ENCODE measurements at places on chromosomes 12 and 14.

DNA sequence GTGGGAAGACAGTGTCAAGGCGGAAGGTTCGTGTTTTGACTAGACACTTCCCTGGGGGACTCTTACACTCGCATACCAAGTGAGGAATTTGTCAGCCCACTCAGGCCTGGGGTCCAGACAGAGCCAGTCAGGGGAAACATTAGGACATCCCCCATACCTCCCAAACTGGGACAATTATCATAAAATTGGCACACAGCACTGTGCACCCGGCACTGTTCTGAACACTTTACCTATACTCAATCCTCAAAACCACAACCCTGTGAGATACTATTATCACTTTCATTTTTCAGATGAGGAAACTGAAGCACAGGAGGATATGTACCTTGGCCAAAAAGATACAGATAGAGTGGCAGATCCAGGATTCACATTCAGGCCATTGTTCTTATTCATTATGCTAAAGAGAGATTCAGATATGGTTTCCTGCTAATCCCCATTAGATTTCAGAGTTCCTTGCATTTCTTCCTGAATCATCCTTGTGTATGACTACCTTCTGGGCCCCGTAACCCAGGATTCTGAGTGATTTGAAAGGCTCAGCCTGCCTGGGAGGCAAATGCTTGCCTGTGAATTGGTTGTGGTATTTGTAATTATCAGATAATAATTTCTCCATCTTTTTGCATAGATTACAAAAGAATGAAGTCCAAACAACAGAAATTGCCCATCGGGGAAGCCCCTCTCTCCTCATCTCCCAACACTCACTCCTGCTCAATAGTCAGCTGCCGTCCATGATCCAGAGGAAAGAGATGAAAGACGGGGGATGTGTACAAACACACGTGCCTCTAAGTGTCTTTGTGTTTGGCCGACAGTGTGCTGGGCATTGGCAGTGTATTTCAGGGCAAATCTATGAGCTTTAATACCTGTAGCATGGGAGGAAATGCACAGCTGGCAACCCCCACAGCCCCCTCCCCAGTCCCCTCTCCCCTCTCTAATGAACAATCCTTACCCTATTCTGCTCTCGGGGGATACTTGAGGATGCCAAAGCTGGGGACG, 4.6 kb downstream of the TAC3 start:
- no peak for DNase-seq

- peak; percentile 69 for DNase-seq
Measured at GRCh38 chr12:107238296-107238695, 144.9 kb upstream of the CRY1 start.

GRCh38 chr12:132506328-132507160, 16.6 kb downstream of the FBRSL1 start:
- DNase-seq: peak; percentile 82

DNA sequence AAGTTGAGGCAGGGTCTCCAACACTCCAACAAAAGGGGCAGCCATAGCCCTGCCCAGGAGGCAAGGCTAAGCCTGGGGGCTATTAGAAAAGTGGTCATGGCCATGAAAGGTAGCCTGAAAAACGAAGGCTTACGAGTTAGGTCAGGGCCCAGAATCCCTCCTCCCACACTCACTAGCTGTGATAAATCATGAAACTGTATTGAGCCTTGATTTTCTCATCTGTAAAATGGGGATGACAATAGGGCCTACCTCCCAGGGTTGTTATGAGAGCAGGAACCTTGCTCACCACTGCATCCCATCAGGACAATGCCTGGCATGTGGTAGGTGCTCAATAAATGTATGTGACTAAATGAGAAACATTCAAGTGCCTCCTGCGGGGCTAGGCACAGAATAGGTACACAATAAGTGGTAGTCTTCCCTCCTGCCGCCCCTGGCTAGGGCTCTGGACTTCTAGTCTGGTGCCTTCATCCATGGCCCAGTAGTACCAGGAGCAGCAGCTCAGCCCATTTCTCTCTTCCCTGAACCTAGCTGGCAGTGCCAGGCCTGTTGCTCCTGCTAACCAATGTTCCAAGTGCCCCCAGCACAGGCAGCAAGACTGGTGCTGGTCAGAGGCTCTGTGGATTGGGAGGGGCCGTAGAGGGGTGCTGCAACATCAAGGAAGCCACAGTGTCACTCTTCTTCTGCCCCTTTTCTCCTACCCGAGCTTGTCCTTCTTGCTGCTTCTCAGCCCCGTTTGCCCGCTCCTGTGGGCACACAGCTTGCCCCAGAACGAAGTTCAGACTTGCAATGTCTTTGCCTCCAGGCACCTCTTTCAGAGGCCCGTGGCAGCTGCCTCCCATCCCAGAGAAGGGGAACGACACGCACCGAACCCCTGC, 7.8 kb downstream of the PGF start:
- no peak for DNase-seq

DNA sequence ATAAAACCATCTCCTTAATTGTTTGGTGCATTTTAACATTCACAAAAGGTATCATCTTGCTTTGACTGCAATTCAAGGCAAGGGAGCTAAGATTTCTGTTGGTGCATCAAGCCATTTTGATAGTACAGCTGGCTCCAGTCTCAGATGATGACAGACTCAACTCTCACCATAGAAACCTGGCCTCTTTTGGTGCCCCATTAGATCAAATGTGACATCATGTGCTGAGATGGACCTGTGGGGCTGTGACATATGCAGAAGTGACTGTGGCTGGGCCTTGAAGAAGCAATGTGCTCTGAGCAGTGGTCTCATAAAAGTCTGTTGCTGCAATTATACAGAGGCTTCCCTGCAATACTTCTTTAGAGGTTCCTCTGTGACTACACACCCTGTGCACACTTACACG, 88.4 kb downstream of the SLC2A13 start:
- DNase-seq: no peak

- no peak for DNase-seq
Measured at GRCh38 chr14:92143962-92144361, 22.2 kb downstream of the CPSF2 start.

DNA sequence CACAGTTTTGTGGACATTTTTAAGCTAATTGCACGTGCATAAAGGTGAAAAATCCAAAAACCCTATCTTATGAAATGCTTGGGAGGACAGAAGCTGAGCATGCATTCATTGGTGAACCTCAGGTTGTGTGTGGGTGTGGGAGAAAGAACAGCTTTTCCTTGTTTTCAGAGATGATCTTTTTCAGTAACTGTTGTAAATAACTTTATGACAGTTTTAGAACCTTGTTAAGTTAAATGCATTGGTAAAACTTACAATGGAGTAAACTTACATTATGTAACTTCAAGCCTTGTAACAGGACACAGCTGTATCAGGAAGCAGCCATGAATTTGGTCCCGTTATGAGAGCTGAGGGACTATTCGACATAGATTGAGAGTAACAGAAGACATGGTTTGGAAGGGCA, 587.4 kb downstream of the GALC start:
- no peak for DNase-seq

DNA sequence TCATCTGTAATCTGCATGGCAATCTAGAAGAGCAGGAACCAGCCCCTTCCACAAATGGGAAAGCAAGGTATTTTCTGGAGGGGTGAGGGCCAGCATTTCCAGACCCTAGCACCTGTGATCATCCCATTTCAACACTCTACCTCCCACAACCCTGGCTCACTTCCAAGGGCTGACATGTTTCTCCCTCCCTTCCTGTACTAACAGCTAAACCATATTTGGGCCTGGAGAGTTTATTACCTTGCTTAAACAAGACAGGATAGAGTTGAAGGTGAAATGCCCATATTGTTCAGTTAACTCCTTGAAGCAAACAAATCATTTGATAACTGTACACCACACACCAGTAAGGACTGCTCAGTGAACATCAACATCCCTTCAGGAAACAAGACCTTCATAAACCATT, 158.4 kb downstream of the PPM1H start:
- no peak for DNase-seq

GRCh38 chr12:100168562-100168961, 25.9 kb upstream of the BLTP3B start:
- no peak for DNase-seq

GRCh38 chr12:57893431-57894353, 47.2 kb upstream of the CTDSP2 start:
- DNase-seq: peak; percentile 88

- no peak for DNase-seq
Measured at GRCh38 chr12:126512916-126513913, 1448.0 kb downstream of the AACS start.

DNA sequence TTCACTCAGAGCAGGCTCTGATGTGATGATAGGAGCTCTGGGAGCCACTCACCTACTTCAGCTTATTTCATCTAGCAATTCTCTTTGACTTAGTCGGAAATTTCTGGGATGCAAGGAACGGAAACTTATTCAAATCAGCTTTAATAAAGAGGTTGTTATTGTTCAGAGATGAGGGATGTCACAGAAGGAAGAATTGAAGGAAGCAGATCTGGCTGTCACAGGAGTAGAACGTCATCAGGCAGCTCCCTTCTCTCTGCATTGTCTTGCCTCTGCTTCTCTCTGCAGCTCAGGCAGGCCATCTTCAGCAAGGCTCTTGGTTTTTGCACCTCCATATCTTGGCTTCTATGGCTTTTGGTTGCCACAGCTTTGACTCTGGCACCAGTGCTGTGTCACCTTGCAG, 7.6 kb upstream of the TMEM30B start:
- no peak for DNase-seq

- DNase-seq: peak; percentile 46
Measured at GRCh38 chr14:81137316-81137715, 83.4 kb downstream of the GTF2A1 start.

DNA sequence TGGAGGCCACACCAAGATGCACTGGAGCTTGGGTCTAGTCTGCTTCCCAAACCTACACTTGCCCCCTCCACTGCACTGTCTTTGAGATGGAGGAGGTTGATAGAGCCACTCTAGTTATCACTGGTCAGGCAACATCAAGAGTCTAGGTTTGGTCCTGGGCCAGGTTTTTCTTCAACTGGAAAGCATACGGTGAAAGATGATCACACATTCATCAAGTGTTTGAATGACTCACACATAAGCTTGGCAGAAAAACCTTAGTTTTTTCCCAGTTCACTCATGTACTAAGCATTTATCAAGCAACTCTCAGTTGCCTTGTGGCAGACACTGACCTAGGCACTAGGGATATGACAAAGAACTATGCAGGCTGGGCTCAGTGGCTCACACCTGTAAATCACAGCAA, 84.5 kb downstream of the PLEKHG3 start:
- DNase-seq: peak; percentile 96

- no peak for DNase-seq
Measured at GRCh38 chr12:57549909-57550640, at the start of gene KIF5A. KIF5A (plus strand) TSS chr12:57550044; CDS start chr12:57550272, 228 bp downstream.

- DNase-seq: peak; percentile 49
Measured at GRCh38 chr12:57103856-57104255, 7.3 kb downstream of the STAT6 start.

DNA sequence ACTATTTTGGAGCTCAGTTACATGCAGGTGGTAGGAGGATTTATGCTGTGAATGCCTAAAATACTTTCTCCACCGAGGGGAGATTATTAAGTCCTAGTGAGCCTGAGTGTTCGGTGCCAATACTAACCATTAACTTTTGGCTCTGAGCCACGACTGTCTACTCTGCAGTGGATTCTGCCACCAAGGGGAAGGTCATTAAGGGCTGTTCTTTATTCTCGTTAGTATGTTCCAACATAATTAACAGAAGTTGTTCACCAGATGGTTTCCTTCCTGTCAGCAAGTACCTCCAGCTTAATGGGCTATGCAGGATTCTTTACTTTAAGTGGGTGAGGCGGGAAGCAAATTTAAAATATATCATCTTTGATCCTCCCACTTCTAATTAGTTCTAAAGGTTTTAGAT, 326.3 kb downstream of the BMP4 start:
- no peak for DNase-seq

DNA sequence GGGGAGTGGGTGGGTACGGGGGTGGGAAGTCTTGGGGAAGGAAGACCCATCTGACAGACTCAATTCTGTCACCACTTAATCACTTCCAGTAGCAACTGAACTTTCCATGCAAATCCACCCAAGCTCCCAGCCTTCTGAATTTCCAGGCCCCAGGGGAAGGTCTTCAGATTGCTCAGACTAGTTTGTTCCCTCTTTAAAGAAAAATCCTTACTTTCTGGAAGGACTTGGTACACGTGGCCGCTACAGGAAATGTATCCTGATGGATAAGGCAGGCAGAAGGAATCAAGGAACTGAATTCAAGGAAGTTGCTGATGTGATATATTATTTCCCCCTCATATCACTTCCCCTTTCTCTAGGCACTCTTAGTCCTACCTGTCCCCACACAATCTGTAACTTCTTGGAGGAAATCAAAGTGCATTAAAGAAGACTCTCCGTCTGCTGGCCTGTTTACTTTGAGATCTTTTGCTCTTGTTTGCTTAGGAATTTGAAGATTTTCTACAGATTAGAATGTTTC, 6.4 kb downstream of the NFKBIA start:
- no peak for DNase-seq

- peak; percentile 40 for DNase-seq
Measured at GRCh38 chr12:93502802-93503623, 35.7 kb downstream of the MRPL42 start.

DNA sequence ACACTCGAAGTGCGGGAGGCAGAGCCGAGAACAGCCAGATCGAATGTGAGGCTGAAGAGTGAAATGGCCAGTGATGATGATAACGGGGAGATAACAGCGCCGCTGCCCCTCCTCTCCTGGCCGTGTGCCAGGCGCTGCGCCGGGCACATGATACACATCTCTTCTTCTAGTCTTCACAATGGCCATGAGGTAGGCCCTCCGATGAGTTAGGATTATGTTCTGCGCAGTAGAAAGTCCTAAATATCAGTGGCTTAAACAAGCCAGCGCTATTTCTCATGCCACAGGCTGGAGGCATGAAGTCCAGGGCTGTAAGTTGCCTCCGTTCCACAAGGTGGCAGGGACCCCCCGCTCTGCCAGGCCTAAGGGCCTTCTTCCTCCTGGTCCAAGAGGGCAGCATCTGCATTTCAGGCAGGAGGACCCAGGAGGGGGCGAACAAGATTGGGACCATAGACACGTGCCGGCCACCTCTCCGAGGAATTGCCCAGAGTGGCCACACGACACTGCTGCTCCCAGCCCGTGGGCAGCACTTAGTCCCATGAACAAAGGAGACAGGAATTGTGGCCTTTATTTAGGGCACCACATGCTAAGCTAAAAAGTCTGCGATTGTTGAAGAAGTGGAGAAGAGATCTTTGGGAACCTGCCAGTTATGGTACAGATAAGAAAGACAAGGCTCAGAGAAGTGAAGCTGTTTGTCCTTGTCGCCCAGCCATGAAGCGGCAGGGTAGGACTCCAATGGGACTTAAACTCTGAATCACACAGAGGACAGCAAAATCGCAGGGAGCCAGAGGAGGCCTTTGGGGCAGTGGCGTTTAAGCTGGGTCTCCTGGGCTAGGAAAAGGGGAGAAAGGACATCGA, 10.9 kb upstream of the HVCN1 start:
- DNase-seq: no peak

GRCh38 chr12:131565267-131566015, 145.4 kb upstream of the SFSWAP start:
- DNase-seq: no peak

GRCh38 chr12:12715459-12716150, 1.6 kb upstream of the CDKN1B start:
- no peak for DNase-seq

- DNase-seq: no peak
Measured at GRCh38 chr14:20632448-20632830, 9.1 kb downstream of the OR6S1 start.

- DNase-seq: no peak
Measured at GRCh38 chr12:9773216-9773877, 12.6 kb upstream of the CD69 start.

GRCh38 chr14:20180486-20180885, 10.2 kb upstream of the OR11G2 start:
- DNase-seq: no peak

Data from iris pigment epithelial cell (primary cell).